NCI-H1092 (cell line): ENCODE measurements at places on chromosomes 6 and 20.
A peak's percentile ranks its signal among the peaks of the same experiment; 100 is the strongest.

- no peak for DNase-seq
Observed at GRCh38 chr6:78324213-78324612, 543.1 kb upstream of the IRAK1BP1 start.

DNA sequence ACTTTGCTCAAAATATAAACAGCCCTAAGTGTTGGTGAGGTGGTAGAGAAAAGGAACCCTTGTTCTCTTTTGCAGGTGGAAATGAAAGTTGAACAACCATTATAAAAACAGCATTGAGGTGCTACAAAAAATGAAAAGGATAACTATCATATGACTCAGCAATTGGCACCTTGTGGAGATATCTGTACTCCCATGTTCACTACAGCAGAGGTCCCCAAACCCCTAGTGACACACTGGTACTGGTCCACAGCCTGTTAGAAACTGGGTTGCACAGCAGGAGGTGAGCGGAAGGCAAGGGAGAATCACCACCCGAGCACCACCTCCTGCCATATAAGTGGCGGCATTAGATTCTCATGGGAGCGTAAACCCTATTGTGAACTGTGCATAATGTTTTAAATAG lies 267.4 kb upstream of the THEMIS start:
- DNase-seq = no peak

- DNase-seq = no peak
Observed at GRCh38 chr20:536426-537010, 7.1 kb downstream of the CSNK2A1 start.

DNA sequence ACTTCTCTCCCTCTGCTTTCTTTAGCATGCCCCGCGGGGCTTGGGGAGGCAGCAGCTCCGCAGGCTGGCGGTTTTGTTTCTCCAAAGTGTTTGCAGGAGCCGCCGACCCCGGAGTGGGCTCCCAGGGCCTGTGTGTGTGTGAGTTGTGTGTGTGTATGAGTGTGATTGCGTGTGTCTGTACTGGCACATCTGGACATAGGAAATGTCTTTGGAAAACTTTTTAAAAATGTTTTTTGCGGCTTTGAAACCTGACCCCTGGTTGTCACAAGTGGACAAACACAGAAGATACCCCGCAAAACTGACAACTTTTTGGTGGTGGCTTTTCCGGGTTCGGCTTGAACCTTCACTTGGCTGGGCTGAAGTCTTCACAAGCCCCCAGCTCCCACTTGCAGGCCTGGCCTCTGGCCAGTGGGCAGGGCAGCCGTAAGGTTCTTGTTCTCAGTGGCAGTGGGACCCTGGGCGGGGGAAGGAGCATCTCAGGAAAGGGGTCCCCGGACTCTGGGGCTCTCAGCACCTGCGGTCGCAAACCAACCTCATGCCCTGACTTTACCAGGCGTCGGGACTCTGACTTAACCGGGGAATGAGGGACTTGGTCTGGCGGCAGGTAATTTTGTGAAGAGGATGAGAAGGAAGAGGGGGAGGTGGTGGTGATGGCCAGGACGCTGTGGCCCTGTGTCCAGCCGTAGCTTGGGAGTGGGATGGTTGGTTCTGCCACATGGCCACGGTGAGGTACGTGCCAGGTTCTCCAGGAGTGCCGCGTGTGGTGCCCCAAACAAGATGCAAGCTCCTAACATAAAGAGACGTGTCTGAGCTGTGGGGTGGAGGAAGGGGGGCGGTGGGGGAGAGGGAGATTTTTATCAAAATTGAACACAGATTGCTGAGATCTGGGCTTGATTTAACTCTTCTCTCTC lies 619 bp downstream of the DAAM2 start:
- no peak for DNase-seq

DNA sequence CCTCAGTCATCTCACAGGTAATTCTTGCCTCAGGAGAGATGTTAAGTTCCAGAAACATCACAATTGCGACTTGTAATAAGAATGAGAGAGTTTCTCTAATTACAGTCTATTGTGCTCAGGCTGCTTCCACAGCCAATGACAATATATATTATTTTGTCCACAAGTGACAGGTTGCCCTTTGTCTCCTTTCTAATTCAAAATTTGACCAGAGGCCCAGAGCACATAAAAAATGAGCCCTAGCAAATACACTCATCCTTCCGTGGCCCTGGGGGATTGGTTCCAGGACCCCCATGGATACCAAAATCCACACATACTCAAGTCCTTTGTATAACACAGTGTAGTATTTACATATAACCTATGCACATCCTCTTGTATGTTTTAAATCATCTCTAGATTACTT lies 88.1 kb upstream of the TMEM170B start:
- DNase-seq = no peak

GRCh38 chr20:52936351-52937340 lies 35.5 kb upstream of the TSHZ2 start:
- no peak for DNase-seq

DNA sequence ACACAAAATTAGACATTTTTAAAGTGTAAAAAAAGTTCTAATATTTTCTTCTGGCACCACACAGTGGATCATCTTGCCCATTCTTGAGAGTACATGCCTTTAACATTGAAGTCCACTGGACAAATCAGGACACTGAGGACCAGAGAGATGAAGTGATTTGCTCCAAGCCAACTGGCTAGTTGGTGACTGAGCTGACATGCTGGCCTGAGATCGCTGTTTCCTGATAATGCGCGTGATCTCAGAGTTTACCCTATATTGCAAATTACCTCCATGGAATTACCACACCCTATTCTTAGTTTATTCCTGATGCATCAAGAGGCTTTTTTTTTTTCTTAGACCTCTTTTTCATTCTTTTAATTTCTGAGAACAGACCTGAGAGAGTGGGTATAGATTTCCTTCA lies 432.8 kb downstream of the CD83 start:
- DNase-seq = no peak

DNA sequence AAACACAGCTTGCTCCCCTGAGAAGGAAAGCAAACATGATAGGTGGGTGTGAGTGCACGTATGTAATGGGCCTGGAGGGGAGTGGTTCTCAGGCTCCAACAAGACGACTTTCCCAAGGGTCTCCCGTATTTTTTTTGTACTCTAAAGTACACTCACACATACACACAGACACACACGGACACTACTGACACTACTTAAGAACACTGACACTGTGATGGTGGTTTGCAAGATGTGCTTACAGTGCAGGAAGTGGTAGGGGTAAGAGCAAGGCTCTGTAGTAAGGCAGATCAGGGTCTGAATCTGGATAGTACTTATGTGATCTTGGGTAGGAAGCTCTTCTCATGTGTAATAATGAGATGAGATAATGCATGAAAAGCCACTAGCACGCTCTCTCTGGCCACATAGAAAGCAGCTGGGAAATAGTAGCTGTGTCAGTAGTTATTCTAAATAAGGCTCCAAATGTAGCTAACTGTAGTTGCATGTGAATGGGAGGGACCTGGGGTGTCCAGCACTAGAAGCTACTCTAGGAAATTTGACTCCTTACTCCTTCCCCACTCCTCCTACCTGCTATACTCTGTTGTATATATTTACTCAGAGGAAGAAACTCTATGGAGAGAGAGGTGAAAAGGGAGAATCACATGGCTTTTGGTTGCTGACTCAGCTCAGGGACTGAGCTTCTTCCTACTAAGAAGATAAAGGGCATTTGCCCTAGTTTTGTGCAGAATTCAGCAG lies 8.4 kb upstream of the ZBTB24 start:
- no peak for DNase-seq

GRCh38 chr6:53703047-53703446 lies 37.5 kb upstream of the KLHL31 start:
- DNase-seq = peak; percentile 0

GRCh38 chr20:58018590-58018989 lies 209.9 kb downstream of the ANKRD60 start:
- DNase-seq = no peak

GRCh38 chr6:116624036-116624805 lies 7.9 kb downstream of the RSPH4A start:
- DNase-seq = no peak

- DNase-seq = peak; percentile 26
Observed at GRCh38 chr6:167341038-167341583, 16.2 kb downstream of the TTLL2 start.

DNA sequence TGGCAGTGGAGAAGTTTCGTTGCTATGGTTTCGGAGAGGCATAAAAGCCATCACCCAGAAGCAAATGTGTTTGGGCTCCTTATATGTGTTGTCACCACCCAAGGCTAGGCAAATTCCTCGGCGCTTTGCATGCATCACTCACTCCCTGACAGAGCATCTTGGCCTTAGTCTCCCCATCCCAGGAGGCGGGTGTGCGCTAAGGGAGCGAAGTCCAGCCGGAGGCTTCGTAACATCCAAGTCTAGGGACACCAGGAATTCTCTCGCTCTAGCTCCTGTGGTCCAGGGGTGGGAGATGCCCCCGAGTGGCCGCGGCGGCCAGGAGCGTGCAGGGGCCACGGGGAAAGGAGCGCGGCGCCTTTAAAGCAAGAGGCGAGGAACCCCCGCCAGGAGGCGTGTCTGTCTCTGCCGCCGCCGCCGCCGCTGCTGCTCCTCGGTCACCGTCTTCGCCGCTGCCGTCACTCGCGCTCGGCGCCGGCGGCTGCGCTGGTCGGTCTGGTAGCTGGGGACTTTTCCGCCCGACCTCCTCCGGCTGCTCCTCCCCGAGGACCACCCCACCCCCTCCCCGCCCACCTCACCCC lies at the start of gene GRIK2:
Gene GRIK2, plus strand, starts transcription at position 458 of the 578 bp plus-strand sequence.
- DNase-seq = peak; percentile 57

- no peak for DNase-seq
Observed at GRCh38 chr6:148446681-148447080, 104.0 kb downstream of the SASH1 start.

GRCh38 chr6:1917626-1918371 lies 308.1 kb downstream of the FOXC1 start:
- no peak for DNase-seq

DNA sequence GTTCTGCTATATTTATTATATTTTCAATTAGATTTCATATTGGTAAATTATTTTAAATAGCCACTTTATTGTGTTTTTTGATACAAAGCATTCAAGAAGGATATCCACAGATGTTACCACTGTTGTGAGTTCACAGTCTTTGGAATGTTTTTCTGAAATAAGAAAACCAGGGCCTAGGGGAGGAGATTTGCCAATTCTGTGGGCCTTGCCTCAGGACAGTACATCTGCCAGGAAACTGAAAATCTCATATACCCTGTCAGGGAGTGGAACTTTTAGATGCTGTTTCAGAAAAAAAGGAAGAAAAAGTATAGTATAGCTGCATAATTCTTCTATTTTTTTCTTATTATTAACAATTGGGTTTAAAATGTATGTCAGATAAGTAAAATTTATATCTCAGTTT lies 995.9 kb upstream of the ADGRB3 start:
- DNase-seq = no peak

DNA sequence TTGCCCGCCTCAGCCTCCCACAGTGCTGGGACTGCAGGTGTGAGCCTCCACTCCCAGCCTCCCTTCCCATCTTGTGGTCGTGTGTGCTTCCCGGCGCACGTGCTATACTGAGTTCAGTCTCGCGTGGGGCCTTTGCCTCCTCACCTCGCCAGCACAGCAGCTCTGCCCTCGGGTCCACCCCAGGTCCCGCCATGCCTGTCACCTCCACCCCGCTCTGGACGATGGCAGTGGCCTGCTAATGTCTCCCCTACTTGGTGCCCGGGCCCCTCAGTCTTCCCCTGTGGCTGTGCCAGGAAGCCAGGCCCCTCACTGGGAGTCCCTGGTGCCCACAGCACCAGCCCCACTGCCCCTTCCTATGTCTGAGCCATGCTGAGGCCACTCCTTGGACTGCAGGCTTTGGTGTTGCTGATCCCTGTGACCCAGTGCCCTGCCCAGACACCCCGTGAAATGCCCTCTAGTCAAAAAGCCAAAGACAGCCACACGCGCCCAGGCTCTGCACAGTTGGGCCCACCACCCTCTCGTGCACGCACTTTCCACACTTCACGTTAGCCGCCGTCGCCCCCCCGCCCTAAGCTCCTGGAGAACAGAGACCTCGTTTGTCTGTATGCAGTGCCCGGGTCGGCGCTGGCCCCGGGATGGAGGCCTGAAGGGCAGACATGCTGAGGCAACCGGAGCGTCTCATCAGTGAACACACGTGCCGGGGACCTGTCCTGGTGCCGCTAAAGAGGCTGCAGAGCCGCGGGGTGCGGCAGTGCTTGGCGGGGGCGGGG lies 14.3 kb downstream of the HRH3 start:
- no peak for DNase-seq

DNA sequence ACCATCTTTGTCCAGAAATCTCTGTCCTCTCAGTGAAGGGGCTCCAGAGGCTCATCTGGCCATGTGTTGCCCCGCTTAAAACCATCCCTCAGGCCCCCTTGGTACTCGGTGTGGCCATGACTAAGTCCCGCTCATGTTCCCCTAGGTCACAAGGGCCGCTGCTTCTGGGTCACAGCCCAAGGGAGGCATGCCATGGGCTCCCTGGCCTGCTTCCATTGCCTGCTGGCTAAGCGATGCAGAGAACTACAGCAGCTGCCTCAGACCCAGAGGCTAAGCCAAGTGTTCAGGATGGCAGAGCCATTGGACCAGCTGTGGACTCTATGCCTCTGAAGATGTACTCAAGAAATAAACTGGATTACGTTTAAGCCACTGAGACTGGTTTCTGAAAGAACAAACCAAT lies 95.5 kb downstream of the ZFP64 start:
- no peak for DNase-seq

GRCh38 chr20:20139403-20139802 lies 87.1 kb downstream of the CFAP61 start:
- DNase-seq = no peak

DNA sequence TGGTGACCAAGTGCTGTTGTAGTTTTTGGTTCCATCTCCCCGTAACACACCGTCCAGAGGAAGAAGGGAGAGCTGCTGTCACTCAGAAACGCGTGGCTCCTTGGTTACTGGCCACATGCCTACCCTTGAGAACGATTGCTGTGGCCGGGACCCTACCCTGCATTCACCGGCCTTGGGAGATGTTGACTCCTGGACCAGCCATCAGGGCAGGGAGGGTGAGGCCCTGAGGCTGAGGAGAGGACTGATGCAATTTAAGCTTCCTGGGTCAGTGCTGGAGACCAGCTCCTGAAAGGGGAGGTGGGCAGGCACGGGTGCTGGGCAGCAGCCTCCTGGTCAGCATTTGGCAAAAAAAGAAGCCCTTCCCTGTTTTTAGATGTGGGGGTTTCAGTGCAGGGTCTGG lies 31.5 kb downstream of the ERMARD start:
- no peak for DNase-seq

- DNase-seq = no peak
Observed at GRCh38 chr6:125346201-125346925, 44.6 kb upstream of the HDDC2 start.

GRCh38 chr20:32462900-32463641 lies 104.9 kb downstream of the ASXL1 start:
- no peak for DNase-seq

- no peak for DNase-seq
Observed at GRCh38 chr6:744666-745353, 51.9 kb upstream of the EXOC2 start.

- no peak for DNase-seq
Observed at GRCh38 chr6:7540595-7540994, 876 bp upstream of the DSP start.

GRCh38 chr6:96795481-96795880 lies 41.8 kb downstream of the GPR63 start:
- DNase-seq = no peak

DNA sequence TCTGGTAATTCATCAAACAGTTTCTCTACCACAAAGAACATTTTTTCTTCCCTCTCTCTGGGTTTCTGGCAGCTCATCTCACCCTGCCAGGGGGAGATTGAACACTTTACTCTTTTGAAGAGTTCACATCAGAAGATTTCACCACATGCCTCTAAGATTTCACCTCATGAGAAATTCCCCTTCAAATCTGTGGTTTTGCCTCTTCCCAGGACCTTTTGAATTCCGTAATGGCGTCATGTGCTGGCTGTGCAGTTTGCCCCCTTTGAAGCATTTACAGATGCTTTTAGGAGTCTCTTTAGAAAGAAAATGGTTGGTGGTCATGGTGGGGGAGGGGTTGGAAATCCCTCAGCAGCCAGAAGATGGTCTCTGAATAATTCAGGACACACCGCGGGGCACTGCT lies 486.1 kb downstream of the QKI start:
- DNase-seq = no peak
